Epithelial cell of proximal tubule (primary cell): ENCODE measurements at places on chromosomes 6 and 20. TPM values are rescaled to one million over a fixed set of nuclear protein-coding genes. Genes with fewer than 3 reads are reported as not detected.

Gene PTK6
- total RNA-seq = not detected in 2 replicates

Gene RIPOR2
- under 0.01 and 1.6 TPM in 2 replicates for total RNA-seq

Gene FNDC11
- 1.7 TPM in 2 replicates for total RNA-seq

- DNase-seq = no peak
Observed at GRCh38 chr6:124131259-124131658, 327.6 kb downstream of the NKAIN2 start.

GRCh38 chr6:111925296-111925695 lies 52.0 kb upstream of the FYN start:
- DNase-seq = no peak

- no peak for DNase-seq
Observed at GRCh38 chr6:113529196-113529595, 327.9 kb upstream of the MARCKS start.

DNA sequence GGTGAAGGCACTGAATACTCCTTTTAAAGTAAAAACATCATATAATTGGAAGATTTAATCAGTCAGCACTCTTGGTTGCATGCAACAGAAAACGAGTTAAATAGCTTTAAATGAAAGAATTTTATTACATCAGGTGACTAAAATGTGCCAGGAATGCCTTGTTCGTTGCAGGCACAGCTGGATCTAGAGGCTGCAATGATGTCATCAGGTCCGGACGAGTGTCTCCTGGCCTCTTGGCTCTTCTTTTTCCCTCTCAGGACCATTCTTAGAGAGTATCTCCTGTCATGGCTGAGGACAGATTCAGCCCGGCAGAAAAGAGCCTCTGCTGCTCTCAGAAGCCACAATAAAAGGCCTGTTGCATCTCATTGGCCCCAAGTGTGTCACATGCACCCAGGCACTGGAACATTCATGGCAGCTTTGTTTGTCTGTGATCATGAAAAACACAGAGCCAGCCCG lies 510.7 kb upstream of the SULF2 start:
- DNase-seq = no peak

GRCh38 chr6:117329926-117330325 lies 64.6 kb downstream of the VGLL2 start:
- no peak for DNase-seq

DNA sequence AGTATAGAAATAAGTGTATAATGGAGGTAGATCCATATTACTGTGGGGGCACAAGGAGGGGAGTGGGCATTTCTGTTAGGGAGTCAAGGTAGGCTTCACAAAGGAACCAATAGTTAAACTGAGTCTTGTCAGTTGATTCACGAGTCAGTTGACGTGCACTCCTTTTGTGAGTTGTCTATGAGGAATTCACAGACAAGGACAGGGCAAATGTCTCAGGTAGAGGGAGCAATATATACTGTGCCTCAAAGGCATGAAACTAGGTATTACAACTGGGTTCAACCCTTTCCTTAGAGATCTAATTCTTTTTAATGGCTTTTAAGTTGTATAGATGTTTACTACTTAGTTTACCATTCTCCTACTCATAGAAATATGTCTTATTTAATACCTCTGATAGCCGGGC lies 11.0 kb downstream of the TMEM14C start:
- no peak for DNase-seq

GRCh38 chr20:51831866-51832265 lies 29.5 kb upstream of the SALL4 start:
- no peak for DNase-seq

GRCh38 chr6:138349891-138350290 lies 27.8 kb upstream of the SMIM28 start:
- no peak for DNase-seq

DNA sequence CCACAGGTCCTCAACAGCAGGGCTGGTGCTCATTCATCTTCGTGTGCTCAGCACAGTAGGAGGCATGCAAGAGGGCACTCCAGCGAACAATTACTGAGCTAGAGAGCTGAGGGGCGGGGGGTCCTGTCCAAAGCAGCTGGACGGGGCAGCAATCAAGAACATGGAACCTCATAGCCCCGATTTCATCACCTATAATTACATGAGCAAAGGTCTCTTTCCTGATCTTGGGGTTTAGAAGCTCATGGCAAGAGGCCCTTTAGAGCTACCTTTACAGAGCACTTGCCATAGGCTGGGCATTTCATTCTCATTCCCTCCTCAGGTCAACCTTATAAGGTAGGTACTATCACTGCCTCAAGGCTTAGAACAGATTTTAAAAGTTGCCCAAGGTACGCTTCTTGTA lies 10.4 kb downstream of the MOCS1 start:
- DNase-seq = no peak

GRCh38 chr20:53778736-53779135 lies 185.1 kb upstream of the ZNF217 start:
- DNase-seq = no peak

GRCh38 chr6:147161974-147162495 lies 42.2 kb upstream of the STXBP5 start:
- no peak for DNase-seq

DNA sequence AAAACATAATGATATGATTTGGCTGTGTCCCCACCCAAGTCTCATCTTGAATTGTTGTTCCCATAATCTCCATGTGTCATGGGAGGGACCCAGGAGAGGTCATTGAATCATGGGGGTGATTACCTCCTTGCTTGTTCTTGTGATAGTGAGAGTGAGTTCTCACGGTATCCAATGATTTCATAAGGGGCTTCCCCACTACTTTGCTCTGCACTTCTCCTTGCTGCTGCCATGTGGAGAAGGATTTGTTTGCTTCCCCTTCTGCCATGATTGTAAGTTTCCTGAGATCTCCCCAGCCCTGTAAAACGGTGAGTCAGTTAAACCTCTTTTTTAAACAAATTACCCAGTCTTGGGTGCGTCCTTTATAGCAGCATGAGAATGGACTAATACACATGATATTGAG lies 156.8 kb upstream of the PLCB4 start:
- no peak for DNase-seq

DNA sequence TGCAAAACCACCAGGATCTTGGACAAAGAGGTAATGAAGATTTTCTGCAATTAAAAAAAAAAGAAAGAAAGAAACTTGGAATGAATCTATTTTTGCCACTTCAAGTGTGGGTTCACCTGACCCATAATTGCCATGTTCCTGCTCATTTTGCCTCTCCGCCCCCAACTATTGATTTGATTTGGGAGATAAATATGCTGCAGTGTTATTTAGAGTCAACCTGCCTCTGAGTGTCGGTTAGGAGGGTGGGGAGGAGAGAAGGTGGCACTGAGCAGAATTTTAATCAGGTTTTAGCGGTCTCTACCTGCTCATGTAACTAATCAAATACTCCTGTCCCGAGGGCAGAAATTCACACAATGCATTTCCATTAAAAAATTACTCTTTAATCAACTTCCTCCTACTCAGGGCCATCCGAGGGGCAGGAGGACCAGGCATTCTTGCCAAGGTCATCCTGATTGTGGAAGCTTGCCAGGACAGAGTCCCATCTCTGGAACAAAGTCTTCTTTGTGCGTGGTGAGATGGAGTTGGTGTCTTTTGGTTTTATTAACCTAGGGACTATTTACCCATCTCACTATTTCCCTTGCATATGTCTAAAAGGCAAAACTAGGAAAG lies 300.1 kb downstream of the CDH26 start:
- DNase-seq = no peak

DNA sequence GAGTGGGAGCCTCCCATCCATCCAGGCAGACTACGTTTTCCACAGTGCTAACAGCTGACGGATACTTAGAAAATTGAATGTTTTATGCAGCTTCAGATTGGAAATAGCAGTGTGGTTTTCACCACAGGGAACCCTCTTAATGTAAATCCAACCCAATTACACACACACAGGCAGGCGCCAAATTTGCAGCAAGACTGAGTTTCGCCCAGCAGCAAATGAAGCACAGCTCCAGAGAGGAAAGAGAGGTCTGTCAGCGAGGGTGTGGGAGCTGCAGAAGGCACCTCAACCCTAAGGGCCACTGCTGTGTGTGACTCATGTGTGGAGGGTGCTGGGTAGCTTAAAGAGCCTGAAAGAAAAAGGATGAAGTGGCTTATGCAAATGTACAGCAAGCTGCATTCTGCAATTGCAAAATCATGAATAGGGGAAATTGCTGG lies 365.7 kb downstream of the MAFB start:
- DNase-seq = no peak
